ENCODE measurements at places on chromosomes 3 and 15. TPM values are rescaled to one million over a fixed set of nuclear protein-coding genes. Genes with fewer than 3 reads are reported as not detected.

The MRPL47 gene
- polyA plus RNA-seq = 49.4 TPM

The RASGRF1 gene
- 26.1 TPM for polyA plus RNA-seq

The GADL1 gene
- 0.79 TPM for polyA plus RNA-seq

The PDCD10 gene
- 63.9 TPM for polyA plus RNA-seq

The GTF2A2 gene
- polyA plus RNA-seq = 99.9 TPM

The TMEM212 gene
- 0.73 TPM for polyA plus RNA-seq

The ALDH1A3 gene
- polyA plus RNA-seq = 0.31 TPM

- no peak for DNase-seq
Measured at GRCh38 chr15:38479756-38480155, 25.8 kb downstream of the FAM98B start.

DNA sequence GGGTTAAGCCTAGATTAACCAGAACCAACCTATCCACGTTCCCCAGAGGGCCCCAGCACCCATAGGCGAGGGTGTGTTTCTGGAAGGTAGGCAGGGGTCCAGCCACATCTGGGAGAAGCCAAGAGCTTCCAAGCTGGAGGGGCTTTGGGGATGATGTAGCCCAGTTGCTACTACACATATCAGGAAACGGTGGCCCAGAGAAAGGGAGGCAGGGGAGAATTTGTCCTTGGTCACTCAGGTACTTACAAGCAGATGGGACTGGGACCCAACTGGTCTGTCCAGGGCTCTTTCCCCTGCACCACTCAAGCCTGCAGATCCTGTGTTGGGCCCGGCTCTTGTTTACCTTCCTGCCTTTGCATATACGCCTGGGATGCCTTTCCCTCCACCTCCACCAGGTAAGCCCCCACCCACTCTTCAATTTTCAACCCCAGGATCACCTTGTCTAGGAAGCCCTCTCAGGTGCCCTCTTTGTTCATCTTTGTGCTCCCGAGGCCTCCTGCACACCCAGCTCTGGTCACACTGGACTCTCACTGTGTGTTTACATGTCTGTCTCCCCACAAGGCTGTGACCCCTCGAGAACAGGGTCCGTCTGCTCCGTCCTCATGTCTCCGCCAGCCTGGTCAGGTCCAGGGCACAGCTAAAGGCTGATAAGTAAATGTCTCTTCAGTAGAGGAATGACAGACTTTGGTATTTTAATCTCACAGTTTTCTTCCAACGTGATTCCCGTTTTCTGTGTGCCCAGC is 204.4 kb upstream of the LINGO1 start:
- DNase-seq = no peak

DNA sequence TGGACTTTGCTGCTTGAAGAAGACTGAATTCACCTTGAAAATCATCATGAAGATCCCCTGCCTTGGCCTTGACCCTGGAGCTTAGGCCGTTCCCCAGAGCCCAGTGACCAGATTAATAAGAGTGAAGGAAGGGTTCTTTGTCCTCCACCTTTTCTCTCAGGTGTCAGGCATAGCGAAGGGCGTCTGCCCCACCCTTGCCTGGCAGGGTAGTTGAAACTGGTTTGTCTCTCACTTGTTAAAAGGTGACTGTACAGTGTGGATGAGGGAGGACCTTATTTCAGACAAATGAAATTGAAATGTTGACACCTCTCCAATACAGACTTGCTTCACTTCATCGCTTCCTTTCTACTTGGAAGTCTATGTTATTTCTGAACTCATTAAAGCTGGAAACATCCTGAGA is 223.7 kb upstream of the BHLHE40 start:
- DNase-seq = no peak

- DNase-seq = no peak
Measured at GRCh38 chr3:36295296-36295695, 85.0 kb upstream of the STAC start.
